CD14-positive monocyte (primary cell): ENCODE measurements at places on chromosomes 6 and 20. TPM values are rescaled to one million over a fixed set of nuclear protein-coding genes. Genes with fewer than 3 reads are reported as not detected.

- H3K27me3 ChIP-seq: no peaks in the 10 kb centered on the region
- H3K36me3 ChIP-seq: no peaks in the 10 kb centered on the region
- no peak for DNase-seq
- no peak overlapping the region for H3K27ac ChIP-seq
- peaks cover 18% of the 10 kb centered on the region for H3K4me1 ChIP-seq
These were observed 782 bp upstream of the PCMTD2 start for GRCh38 chr20:64254571-64255360.

DNA sequence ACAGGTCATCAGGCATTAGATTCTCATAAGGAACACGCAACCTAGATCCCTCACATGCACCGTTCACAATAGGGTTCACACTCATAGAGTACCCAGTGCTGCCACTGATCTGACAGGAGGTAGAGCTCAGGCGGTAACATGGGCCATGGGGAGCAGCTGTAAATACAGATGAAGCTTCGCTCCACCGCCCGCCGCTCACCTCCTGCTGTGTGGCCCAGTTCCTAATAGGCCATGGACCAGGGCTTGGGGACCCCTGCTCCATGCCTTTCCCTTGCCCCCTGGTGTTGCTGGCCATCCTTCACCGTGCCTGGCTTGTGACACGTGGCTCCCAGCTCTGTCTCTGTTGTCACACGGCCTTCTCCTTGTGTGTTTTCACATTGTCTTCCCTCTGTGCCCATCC lies 171.1 kb upstream of the JARID2 start:
- peaks cover 5% of the 10 kb centered on the region for H3K4me1 ChIP-seq
- DNase-seq: no peak
- H3K27ac ChIP-seq: no peak overlapping the region
- no peak overlapping the region for H3K4me3 ChIP-seq
- H3K36me3 ChIP-seq: no peaks in the 10 kb centered on the region
- H3K27me3 ChIP-seq: no peaks in the 10 kb centered on the region

GRCh38 chr6:56729719-56730118 lies 87.0 kb upstream of the DST start:
- H3K4me3 ChIP-seq: no peak overlapping the region
- H3K36me3 ChIP-seq: no peaks in the 10 kb centered on the region
- no peaks in the 10 kb centered on the region for H3K27me3 ChIP-seq

DNA sequence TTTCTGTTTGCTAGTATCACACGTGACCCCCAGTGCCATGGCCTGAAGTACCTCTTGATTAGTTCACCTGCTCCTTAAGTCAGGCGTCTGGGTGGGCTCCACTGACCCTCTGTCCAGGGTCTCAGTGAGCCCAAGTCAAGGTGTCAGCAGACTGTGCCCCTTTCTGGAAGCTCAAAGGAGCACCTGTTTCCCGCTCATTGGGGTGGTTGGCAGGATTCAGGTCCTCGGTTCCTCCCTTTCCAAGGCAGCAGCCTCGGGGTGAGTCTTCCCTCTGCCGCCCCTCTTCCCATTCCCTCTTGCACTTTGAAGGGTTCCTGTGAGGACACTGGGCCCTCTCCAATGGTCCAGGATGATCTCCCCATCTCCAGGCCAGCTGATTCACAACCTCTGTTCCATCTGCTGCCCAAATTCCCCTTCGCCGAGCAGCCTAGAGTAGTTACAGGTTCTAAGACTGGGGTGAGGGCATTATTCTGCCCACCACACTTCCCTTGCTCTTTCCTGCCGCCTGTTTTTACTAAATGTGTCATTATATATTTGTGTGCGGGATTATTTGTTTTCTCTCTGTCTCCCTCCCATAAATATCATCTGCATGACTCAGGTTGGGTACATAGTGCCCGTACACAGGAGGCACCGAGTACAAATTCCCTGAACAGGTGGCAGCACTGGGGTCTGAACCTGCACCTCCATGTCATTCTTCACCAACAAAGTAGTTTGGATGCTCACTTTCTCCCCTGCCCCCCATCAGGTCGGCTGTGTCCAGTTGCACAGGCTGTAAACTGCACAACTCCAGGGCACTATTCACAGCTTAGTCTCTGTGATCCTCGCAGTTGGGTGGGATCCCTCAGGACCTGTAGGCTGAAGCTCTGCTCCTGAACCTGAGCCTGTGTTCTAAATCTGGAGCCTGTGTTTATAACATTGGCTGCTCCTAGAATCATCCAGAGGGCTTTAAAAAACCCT lies 58.5 kb downstream of the RBM38 start:
- no peaks in the 10 kb centered on the region for H3K36me3 ChIP-seq
- H3K4me3 ChIP-seq: no peak overlapping the region
- H3K27me3 ChIP-seq: no peaks in the 10 kb centered on the region
- peaks cover 63% of the 10 kb centered on the region for H3K4me1 ChIP-seq
- peak overlapping the region; percentile 49 for H3K27ac ChIP-seq

DNA sequence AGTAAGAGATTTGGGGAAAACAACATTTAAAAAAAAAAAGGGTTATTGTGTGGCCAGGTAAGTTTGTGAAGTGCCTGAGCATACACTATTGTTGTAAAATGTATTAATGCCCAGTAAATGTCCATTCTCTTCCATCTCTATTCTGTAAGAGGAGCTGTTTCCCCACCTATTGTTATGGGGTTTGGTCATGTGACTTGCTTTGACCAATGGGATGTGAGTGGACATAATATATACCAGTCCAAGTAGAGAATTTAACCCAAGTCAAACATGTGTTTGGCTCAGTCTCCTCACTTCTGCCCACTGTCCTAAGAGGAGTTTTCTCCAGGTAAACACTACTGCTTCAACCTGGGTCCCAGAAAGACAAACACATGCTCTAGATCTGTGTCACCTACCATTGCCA lies 377.1 kb downstream of the FOXA2 start:
- no peak overlapping the region for H3K27ac ChIP-seq
- H3K4me1 ChIP-seq: no peaks in the 10 kb centered on the region
- no peaks in the 10 kb centered on the region for H3K27me3 ChIP-seq
- no peak overlapping the region for H3K4me3 ChIP-seq
- no peaks in the 10 kb centered on the region for H3K36me3 ChIP-seq

Gene SGK2
- polyA plus RNA-seq: 0.17 and 0.27 TPM in 2 replicates
